ENCODE measurements at places on chromosomes 7 and 10.
A peak's percentile ranks its signal among the peaks of the same experiment; 100 is the strongest.

DNA sequence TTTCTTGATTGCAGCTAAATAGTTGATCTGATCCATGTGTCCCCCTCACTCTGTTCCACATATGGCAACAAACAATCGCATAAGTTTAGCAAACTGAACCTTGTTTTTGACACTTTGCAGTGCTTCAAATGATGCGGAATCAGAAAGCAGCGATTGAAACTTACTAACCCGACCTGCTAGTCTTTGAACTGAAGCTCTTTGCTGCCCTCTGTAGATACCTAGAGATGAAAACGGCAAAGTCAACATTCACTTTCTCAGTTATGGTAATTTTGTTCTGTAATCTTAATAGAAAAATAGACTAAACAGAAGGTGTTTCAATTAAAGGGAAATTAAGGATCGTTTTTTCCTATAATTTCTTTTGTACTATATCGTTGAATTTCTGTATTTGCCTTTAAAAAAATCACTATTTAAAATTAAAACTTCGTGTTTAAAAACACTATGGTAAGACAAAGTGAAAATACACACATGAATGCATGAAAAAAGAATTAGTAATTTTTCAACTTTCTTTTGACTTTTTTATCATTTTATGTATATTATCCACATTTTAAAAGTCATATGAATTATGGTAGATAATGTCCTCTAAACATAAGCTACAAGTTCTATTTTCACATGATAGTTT, 276.5 kb downstream of the MAGI2 start:
- peak; percentile 6 for DNase-seq

DNA sequence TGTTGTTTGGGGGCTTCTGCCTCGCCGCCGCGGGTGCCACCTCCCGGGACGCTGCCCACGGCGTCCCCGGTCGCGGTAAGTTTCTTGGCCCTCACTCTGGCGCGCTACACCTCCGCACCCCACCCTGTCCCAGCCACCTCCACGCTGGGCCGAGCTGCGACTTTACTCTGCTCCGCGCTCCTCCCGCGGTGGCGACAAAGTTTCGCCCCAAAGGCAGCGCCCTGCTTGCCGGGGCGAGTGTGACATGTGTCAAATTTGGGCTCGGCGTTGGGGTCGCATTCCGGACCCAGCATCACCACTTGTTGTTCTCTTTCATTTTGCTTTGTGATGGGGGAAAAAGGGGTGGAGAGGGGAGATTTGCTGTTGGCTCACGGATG, 167.7 kb upstream of the PPP1R3A start:
- DNase-seq: no peak

GRCh38 chr7:50684011-50684712, 98.5 kb downstream of the GRB10 start:
- DNase-seq: no peak

- no peak for DNase-seq
Observed at GRCh38 chr7:127702052-127702652, 50.2 kb downstream of the SND1 start.

GRCh38 chr7:72706521-72706920, 121.5 kb downstream of the TYW1B start:
- no peak for DNase-seq

Data from activated CD4-positive, alpha-beta T cell treated with anti-CD3 and anti-CD28 coated beads, Interleukin-2, amount 50 U/mL, for 16 hours (primary cell).